Osteoblast (primary cell): ENCODE measurements at places on chromosomes 5 and 9.

- DNase-seq = no peak
These were observed 86.5 kb downstream of the MTRR start for GRCh38 chr5:7955476-7955875.

DNA sequence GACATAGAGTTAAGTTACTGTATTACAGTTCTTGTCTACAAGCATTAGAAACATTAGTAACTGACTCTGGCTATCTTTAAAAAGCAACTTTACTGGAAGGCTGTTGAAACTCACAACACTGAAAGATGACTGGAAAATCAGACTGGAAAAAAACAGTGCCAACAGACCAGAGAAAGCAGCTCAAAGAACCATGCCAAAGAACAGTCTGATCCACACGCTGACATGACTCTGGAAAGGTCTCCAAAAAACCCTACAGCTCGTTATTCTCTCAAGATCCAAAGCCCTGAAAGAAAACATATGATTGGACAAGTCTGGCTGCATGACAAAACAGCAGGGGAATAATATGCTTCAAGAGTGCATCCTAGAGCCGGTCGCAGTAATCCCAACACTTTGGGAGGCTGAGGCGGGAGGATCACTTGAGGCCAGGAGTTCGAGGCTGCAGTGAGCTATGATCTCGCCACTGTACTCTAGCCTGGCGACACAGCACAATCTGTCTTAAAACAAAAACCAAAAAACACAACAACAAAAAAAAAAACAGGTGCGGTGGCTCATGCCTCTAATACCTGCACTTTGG is 5.6 kb downstream of the GOLPH3 start:
- no peak for DNase-seq

- no peak for DNase-seq
These were observed 196.3 kb downstream of the ATP10B start for GRCh38 chr5:160655717-160656116.

DNA sequence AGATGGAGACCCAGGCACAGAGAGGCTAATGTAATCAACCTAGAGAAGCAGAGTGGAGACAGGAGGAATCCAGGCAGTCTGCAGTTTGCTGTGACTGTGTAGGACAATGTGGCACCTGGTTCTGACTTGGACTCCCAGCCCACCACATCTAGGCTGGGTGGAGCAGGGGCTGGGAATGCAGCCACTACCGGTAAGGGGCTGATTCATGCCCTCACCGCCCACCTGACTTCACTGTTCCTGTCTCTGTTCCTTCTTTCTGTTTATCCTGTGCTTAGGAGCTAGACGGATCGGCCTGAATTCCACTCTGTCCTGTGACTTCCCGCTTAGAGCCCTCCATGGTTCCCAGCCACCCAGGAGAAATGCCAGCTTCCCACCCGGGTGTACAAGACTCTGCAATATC is 2.6 kb downstream of the PDLIM4 start:
- no peak for DNase-seq

GRCh38 chr9:77472646-77473045 is 175.5 kb downstream of the GNA14 start:
- DNase-seq = no peak

DNA sequence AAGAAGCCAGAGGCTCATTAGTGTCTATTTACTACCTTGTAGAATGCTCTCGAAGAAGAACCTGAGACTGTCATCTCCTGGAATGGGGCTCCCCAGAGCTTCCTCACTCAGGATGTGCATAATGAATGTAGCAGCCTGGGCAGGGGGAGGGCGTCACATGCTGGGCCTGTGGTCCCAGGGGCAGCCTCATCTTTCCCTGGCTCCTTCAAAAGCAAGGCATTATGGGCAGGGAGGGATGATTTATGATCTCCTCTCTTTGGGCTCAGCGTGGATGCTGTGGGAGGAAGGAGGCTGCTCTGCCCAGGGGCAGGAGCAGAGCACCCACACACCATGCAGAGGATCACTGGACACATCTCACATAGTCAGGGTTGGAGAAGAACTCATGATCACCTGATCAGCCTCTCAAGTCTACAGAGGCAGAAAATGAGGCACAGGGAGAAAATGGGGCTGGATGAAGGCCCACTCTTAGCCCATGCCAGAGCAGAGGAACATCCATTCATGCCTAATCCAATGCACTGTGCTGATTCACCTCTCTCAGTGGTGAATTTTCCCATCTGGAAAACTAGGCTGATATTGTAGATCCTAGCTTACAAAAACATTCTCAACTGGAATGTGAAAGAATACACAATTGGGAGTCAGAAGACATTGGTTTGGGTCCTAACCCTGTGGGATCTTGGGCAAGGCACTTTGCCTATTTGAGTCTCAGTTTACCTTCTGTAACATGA is 173.7 kb downstream of the CARTPT start:
- no peak for DNase-seq

GRCh38 chr5:14202462-14202861 is 59.3 kb downstream of the TRIO start:
- no peak for DNase-seq

DNA sequence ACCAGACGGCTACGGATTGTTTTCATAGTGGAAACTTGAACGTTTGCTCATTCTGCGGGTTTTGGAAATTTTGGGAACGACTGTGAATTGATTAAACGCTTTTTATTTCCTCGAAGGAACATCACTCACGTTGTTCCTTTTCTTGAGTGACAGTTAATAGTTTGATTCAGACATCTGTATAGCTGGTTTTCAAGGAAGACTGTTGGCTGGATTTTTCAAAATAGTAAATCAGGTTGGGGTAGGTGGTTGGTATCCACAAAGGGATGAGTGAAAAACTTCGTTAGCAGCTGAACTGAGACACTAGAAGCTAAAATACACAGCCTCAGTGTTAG is 1.1 kb downstream of the TGFBR1 start:
- no peak for DNase-seq

- DNase-seq = peak; percentile 61
These were observed 678 bp upstream of the KIF12 start for GRCh38 chr9:114099669-114100270.

- DNase-seq = no peak
These were observed 792.9 kb downstream of the PTPRD start for GRCh38 chr9:9819886-9820285.

GRCh38 chr9:35813434-35814105 is 1.3 kb downstream of the HINT2 start:
- DNase-seq = peak; percentile 83

DNA sequence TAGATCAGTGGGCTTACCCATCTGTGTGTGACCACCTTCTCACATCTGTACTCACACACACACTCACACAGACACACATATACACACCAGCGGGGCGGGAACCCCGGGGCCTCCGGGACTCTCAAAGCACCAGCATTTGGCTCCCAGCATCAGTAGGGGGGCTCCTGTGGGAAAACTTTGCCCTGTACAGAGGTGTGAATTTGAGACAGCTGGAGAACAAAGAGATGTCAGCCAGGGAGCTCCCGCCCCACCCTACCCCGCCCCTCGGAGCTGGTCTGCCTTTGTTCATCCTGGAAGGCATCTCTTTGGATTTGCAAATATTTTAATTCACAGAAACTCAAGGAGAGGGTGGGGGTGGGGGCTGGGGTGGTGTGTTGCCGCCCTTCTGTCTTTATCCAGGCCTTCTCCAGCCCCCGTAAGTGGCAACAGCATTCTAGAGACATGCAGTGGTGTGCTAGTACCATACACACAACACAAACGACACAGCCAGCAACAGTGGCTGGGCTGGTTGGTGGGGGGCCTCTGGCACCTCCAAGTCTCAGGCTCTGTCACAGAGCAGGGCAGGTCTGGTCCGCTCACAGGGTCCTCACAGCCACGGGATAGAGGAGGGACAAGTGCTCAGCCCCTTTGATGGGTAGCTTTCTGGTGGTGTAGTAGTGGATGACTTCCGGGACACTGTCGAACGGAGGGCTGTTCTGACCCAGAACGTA is 15.5 kb upstream of the SLC25A51 start:
- DNase-seq = peak; percentile 45

DNA sequence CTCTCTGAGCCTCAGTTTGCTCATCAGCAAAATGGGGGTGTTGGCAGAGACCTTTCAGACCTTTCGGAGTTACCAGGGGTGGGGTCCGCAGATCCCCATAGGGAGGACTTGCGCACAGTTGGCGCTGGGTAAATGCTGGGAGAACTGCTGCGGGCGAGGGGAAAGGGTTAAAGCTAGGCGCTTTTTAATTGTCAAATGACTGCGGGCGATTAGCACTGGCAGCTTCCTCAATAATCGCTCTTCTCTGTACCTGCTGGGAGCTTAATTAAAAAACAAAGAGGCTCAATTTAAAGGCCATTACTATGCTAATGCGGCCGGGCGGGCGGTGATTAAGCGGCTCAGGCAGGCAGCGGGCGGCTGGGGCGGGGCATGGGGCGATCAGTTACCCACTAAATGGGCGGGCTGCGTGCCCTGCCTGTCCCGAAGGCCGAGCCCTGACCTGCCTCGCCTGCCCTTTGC is 63.0 kb downstream of the LMX1B start:
- no peak for DNase-seq

GRCh38 chr5:59037941-59038797 is 455.3 kb downstream of the RAB3C start:
- DNase-seq = peak; percentile 80

- peak; percentile 86 for DNase-seq
These were observed 91.9 kb upstream of the STC2 start for GRCh38 chr5:173420108-173420507.

DNA sequence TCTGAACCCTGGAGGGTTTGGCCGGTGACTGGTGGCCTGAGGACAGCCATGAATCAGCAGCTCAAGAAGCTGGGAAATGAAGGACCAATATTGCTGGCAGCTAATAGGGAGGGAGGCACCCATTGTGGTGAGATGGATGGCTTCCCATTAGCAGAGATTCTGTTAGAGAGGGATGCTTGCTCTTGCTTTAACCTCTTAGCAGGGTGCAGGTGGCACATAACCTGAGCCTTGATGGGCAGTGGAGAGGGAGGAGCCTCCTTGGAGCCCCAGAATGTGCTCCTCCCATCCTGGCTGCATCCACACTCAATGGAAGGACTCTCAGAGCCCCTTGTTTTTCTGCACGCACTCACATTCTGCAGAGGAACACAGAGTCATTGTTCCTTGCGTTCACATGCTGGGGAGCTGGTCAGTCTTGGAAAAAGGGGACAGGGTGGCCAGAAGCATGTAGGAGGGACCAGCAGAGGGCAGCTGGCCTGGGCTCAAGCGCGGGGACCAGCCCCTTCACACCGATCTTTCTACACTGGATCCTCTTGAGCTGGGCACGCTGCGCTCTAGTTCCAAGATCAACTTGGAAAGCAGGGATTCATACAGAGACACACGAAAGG is 161.8 kb downstream of the MED10 start:
- no peak for DNase-seq

- DNase-seq = no peak
These were observed 128.1 kb downstream of the GADD45G start for GRCh38 chr9:89732939-89733324.

DNA sequence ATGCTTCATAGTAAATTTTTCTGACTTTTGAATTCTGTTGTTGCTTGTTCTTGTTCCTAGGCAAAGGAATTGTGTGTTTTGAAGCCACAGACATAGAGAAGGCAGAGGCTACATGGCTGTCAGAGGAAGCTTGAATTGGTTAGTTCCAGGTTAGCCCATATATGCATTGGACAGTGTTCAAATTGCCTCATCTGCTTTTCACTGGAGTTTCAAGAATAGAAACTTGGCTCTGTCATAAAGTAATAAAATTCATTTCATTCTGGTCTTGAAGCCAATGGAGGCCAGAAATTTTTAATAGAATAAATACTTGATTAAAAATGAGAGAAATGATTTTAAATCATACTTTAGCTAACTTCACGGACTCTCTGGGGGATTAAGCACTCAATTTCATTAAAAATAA is 178.0 kb downstream of the YIPF5 start:
- no peak for DNase-seq

DNA sequence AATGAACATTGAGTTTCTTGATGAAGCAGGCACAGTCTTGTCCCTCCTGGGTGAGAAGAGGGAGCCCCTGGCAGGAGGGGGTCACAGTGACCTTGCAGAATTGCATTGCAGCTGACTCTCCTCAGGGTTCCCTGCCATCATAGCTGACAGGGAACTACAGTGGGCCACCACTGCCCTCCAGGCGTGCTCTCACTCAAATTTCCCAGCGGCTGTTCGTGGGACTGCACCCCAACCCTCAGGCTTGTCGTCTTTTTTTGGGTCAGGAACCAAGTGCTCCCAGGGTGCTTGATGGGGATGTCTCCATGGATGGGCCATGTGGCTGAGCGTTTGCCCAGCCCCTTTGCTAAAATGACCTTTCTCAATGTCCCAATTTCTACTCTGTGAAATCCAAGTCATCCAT is 215.8 kb downstream of the MELK start:
- DNase-seq = peak; percentile 78

- no peak for DNase-seq
These were observed 116.7 kb downstream of the CHSY3 start for GRCh38 chr5:130021000-130021399.

- DNase-seq = no peak
These were observed 220.8 kb upstream of the SLC24A2 start for GRCh38 chr9:20009606-20010005.

- no peak for DNase-seq
These were observed 31.1 kb upstream of the BNC2 start for GRCh38 chr9:16901590-16901989.

GRCh38 chr5:36683821-36684434 is 77.5 kb downstream of the SLC1A3 start:
- DNase-seq = no peak

DNA sequence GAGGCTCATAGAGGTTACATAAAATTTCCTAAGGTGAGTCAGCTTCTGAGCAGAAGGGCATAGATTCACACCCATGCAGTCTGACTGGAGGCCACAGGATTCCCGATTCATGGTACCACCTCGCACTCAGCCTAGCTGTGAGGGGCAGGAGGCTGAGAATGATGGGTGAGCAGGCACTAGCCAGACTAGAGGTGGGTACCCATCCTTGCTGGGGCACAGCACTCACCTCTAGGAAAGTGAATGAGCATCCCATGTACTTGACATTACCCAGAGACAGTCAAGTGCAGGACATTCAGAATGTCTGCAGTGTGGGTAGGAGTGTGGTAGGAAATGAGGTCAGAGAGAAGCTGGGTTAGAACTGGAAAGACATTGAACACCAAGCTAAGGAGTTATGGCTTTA is 255.5 kb downstream of the CDK5RAP2 start:
- DNase-seq = no peak

GRCh38 chr5:67161767-67162166 is 34.8 kb downstream of the CD180 start:
- DNase-seq = no peak
